IPS DF 6.9 (cell line): ENCODE measurements at places on chromosomes 3 and 15.

- no peak for DNase-seq
Measured at GRCh38 chr15:85545185-85545584, 164.8 kb downstream of the AKAP13 start.

- no peak for DNase-seq
Measured at GRCh38 chr3:11530153-11530721, 113.5 kb downstream of the VGLL4 start.

GRCh38 chr3:72442759-72443158, 405.5 kb downstream of the SHQ1 start:
- no peak for DNase-seq

DNA sequence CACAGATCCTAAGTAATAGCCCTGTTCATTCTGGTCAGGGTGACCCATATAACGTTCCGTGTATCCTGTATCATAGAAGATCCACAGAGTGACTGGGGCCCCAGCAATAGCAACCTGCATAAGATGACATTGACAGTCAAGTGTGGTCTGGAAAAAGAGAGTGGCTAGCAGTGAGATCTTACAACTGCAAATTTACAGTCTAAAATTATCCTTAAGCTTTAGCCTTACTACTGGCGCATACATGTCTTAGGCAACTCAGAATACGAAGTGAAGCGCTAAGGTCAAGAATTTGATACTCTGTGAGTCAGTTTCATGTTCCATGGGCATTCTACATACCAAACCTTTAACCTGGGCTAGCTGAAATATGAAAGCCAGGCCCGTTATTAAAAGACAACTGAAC, 29.2 kb upstream of the IGDCC4 start:
- DNase-seq = no peak

DNA sequence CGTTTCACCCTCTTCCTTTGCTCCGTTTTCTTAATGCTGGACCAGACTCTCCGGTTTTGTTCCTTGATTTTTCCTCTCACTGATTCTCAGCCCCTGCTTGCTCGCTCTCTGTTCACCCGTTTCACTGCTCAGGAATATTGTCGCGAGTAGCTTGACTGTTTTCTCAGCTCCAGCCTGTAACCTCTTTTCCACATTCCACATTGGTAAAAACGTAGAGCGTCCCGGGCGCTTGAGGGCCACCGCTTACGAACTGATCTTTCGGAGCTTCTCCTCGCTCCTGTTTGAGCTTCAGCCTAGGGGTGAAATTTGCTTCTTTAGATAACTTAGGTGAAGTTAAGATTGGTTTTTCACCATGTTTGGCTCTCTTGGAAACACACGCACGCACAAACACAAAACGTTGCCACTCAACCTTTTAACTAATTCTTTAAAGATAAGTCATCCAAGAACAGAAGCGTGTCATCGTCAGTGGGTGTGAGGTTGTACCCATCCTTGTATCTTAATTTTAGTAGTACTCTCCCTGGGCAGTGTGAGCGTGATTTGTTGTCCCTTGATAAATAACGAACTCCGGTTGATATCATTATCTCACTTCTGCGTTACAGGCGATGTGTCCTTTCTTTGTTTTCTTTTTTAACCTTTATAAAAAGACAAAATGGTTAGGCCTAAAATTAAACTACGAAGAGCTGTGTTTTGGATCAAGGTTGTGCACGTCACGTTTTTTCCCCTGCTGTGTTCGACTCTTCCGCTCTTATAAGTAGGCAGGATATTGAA, 1.0 kb downstream of the PAK2 start:
- no peak for DNase-seq

DNA sequence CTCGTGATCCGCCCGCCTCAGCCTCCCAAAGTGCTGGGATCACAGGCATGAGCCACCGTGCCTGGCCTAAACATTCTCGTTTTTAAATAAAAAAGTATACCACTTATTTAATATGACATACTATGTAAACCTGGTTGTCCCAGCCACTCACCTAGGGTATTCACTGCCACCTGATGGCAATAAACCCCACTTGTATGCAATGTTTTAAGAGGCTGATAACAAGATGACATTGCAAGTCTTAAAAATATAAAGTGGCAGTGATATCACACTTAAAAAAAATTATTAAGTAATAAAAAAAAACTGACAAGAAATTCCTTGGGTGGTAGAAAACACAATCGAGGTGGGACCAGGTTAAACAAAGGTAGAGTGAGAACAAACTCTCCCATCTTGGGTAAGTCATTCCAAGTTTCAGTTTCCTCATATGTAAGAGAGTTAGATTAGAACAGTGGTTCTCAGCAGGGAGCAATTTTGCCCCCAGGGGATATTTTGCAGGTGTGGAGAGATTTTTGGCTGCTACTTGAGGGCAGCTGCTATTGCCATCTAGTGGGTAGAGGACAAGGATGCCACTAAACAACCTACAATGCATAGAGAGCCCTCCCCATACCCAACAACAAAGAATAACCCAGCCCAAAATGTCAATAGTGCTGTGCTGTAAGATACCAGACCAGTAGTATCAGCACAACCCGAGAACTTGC, 14.5 kb downstream of the ARF4 start:
- DNase-seq = no peak

GRCh38 chr3:66748175-66748876, 247.5 kb upstream of the LRIG1 start:
- no peak for DNase-seq

- no peak for DNase-seq
Measured at GRCh38 chr3:42042747-42043098, 48.4 kb upstream of the TRAK1 start.

GRCh38 chr3:42723219-42723618, 20.6 kb upstream of the HHATL start:
- DNase-seq = no peak

DNA sequence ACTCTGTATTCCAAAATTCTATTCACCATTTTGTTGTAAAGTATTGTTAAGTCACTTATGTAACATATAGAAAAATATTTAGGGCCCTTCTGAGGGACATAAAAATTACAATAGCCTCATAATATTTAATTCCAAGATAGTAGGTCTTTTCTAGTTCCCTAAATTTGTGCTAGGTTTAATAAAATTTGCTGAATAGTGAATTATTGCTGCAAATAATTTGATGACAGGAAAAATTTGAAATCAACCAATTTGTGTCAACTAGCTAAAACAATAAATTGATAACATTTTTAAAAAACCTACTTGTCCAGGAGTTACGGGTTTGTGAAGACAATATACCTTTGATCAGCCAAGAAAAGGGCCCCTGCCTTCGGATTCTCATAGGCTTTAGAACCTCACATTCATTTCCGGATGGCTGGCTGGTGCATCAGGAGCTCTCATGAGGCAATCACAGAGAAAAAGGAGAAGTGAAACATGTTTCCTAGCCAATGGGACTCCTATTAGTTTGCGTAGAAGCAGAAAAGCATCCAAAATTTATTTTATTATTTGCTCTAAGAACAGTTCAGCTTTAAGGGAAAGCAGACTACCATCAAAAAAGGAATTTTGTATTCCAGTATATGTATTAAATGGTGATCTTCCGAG, 177.2 kb downstream of the LRRC3B start:
- DNase-seq = no peak

DNA sequence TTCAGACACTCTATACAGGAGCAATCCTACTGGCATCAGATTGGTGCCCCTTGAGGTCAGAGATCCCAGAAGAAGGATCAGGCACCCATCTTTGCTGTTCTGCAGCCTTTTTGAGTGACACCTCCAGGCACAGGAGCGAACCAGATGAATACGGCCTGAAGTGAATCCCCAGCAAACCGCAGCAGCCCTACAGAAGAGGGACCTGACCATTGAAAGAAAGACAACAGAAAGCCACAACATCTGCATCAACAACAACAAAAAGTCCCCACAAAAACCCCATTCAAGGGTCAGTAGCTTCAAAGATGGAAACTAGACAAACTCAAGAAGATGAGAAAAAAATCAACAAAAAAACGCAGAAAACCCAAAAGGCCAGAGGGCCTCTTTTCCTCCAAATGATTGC, 130.4 kb downstream of the PPM1L start:
- DNase-seq = no peak
